ENCODE measurements at places on chromosomes 6 and 20. TPM values are rescaled to one million over a fixed set of nuclear protein-coding genes. Genes with fewer than 3 reads are reported as not detected.

Gene RNF182
- total RNA-seq = not detected

Gene BNIP5
- total RNA-seq = not detected

Gene AKAP12
- total RNA-seq = 5.0 TPM

Gene MUCL3
- total RNA-seq = not detected

Gene UBR2
- 28.1 TPM for total RNA-seq

Gene KIAA0408
- total RNA-seq = 2.7 TPM

Gene RBM24
- total RNA-seq = not detected

Gene PREX1
- total RNA-seq = 36.5 TPM

Gene ENPP1
- 0.42 TPM for total RNA-seq

Gene DUSP15
- not detected for total RNA-seq
